ENCODE measurements at places on chromosomes 7 and 10. TPM values are rescaled to one million over a fixed set of nuclear protein-coding genes. Genes with fewer than 3 reads are reported as not detected.

CALHM3 gene
- not detected for polyA plus RNA-seq

TYW1B gene
- 1.3 TPM for polyA plus RNA-seq

LIPN gene
- polyA plus RNA-seq, result 0.48 TPM

SAP25 gene
- not detected for polyA plus RNA-seq

TRA2A gene
- 44.6 TPM for polyA plus RNA-seq

CTBP2 gene
- not detected for polyA plus RNA-seq

ELAPOR2 gene
- polyA plus RNA-seq, result 2.4 TPM

ATRNL1 gene
- polyA plus RNA-seq, result not detected

ANKRD7 gene
- not detected for polyA plus RNA-seq

GRID1 gene
- polyA plus RNA-seq, result not detected

ANKRD1 gene
- not detected for polyA plus RNA-seq

SFRP5 gene
- polyA plus RNA-seq, result 0.34 TPM

GPR37 gene
- not detected for polyA plus RNA-seq

NEUROG3 gene
- polyA plus RNA-seq, result not detected

TMEM254 gene
- polyA plus RNA-seq, result 35.9 TPM

PARP12 gene
- polyA plus RNA-seq, result 30.1 TPM

FGFR2 gene
- polyA plus RNA-seq, result 0.32 TPM

GNGT1 gene
- polyA plus RNA-seq, result not detected

OIT3 gene
- polyA plus RNA-seq, result not detected

CYP2E1 gene
- polyA plus RNA-seq, result not detected

PPP1R3C gene
- not detected for polyA plus RNA-seq

MGAM2 gene
- polyA plus RNA-seq, result not detected

AGAP5 gene
- polyA plus RNA-seq, result 0.18 TPM

VWA2 gene
- not detected for polyA plus RNA-seq

STARD3NL gene
- 28.4 TPM for polyA plus RNA-seq

JAZF1 gene
- polyA plus RNA-seq, result 13.3 TPM

PRLHR gene
- not detected for polyA plus RNA-seq

AGMO gene
- not detected for polyA plus RNA-seq

DRGX gene
- not detected for polyA plus RNA-seq

MKI67 gene
- 0.90 TPM for polyA plus RNA-seq

CALY gene
- 0.76 TPM for polyA plus RNA-seq

ZNF277 gene
- polyA plus RNA-seq, result 27.6 TPM

LRRC61 gene
- polyA plus RNA-seq, result 25.5 TPM

TCERG1L gene
- not detected for polyA plus RNA-seq

AKR1C3 gene
- polyA plus RNA-seq, result 8.9 TPM

AKR1C4 gene
- polyA plus RNA-seq, result not detected

ANXA8L1 gene
- not detected for polyA plus RNA-seq
